Caco-2 (cell line): ENCODE measurements at places on chromosomes 12 and 14. TPM values are rescaled to one million over a fixed set of nuclear protein-coding genes. Genes with fewer than 3 reads are reported as not detected.

PLEKHD1 gene
- 0.42 and 0.50 TPM in 2 replicates for total RNA-seq

TMEM229B gene
- 0.19 TPM in 1 of 2 replicates, not detected in the other for total RNA-seq

GLIPR1L1 gene
- total RNA-seq, result not detected in 2 replicates

IGF1 gene
- 1.5 and 2.3 TPM in 2 replicates for total RNA-seq

PDE6H gene
- not detected in 2 replicates for total RNA-seq

FSCB gene
- total RNA-seq, result not detected in 2 replicates

CLEC2A gene
- total RNA-seq, result not detected in 2 replicates

ZNF891 gene
- total RNA-seq, result 2.0 and 2.3 TPM in 2 replicates

RPS6KA5 gene
- total RNA-seq, result 5.7 and 6.0 TPM in 2 replicates

RHOF gene
- 33.8 and 36.7 TPM in 2 replicates for total RNA-seq

FGF23 gene
- 0.16 TPM in 1 of 2 replicates, not detected in the other for total RNA-seq

DAAM1 gene
- 35.3 and 37.3 TPM in 2 replicates for total RNA-seq

FOXG1 gene
- not detected in 2 replicates for total RNA-seq

KRT7 gene
- 13.9 and 19.9 TPM in 2 replicates for total RNA-seq

TAMALIN gene
- total RNA-seq, result 3.7 and 4.1 TPM in 2 replicates

KRT73 gene
- total RNA-seq, result not detected in 2 replicates

SIX6 gene
- not detected in 2 replicates for total RNA-seq

RSRC2 gene
- total RNA-seq, result 77.9 and 79.0 TPM in 2 replicates

RIPK3 gene
- 1.5 TPM in 2 replicates for total RNA-seq

METTL25 gene
- 8.0 and 8.4 TPM in 2 replicates for total RNA-seq

OASL gene
- 0.11 and 0.35 TPM in 2 replicates for total RNA-seq

CLEC1B gene
- not detected in 2 replicates for total RNA-seq

HAL gene
- total RNA-seq, result 0.51 and 0.82 TPM in 2 replicates

PIWIL1 gene
- 5.1 and 5.3 TPM in 2 replicates for total RNA-seq

RTN1 gene
- total RNA-seq, result 0.25 TPM in 1 of 2 replicates, not detected in the other

KLHL33 gene
- not detected in 2 replicates for total RNA-seq

NABP2 gene
- total RNA-seq, result 32.1 and 37.7 TPM in 2 replicates

BEST3 gene
- total RNA-seq, result 1.3 and 1.5 TPM in 2 replicates

CNTN1 gene
- not detected in 2 replicates for total RNA-seq

ABCC9 gene
- total RNA-seq, result 123 and 130 TPM in 2 replicates

PTGER2 gene
- 0.27 and 0.39 TPM in 2 replicates for total RNA-seq

TAS2R7 gene
- not detected in 2 replicates for total RNA-seq

ARID2 gene
- 50.1 and 53.9 TPM in 2 replicates for total RNA-seq

PTPN6 gene
- 43.9 and 54.8 TPM in 2 replicates for total RNA-seq
